ENCODE measurements at places on chromosomes 6 and 20.
A peak's percentile ranks its signal among the peaks of the same experiment; 100 is the strongest.

DNA sequence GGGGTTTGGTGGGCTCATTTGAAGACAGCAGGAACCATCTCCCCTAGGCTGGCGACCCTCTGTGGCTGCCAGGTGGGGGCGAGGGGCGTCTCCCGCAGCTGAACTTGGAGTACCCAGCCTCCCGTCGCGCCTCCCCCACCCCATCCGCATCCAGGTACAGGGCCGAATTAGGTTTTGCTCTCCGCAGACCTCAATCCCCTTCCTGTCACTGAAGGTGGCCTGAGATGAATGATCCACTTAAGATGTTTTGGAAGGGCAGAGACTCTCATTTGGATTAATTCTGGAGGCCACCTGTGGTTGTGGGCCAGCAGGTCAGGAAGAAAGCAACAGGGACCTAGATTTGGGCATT lies 493 bp downstream of the CD83 start:
- DNase-seq, result no peak

- no peak for DNase-seq
Observed at GRCh38 chr6:137919502-137919823, 52.4 kb downstream of the TNFAIP3 start.

DNA sequence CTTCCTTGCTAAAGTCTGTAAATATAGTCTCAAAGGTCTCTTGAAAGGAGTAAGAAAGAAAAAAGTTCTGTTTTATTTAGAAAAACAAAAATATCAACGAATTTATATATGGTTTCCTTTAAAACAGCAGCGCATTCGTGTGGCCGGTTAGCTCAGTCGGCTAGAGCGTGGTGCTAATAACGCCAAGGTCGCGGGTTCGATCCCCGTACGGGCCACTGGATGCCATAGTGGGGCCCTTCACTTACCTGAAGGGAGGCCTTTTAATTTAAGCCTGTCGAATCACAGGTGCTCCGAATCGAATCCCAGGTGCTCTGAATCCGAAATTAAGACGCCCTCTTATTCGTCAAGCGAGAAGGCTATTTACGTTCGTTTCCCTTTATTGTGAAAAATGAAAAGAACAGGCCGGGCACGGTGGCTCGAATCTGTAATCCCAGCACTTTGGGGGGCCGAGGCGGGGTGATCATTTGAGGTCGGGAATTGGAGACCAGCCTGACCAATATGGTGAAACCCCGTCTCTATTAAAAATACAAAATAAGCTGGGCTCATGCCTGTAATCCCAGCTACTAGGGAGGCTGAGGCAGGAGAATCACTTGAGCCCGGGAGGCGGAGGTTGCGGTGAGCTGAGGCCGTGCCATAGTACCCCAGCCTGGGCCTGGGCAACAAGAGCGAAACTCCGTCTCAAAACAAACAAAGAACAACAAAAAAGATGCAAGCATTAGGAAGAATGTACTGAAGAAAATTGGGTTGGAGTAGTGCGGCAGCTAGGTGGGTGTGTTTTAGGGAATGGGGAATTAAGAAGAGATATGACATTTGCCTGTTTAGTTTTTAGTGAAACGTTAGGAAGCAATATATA lies 195.8 kb upstream of the ZNF184 start:
- DNase-seq, result peak; percentile 66

DNA sequence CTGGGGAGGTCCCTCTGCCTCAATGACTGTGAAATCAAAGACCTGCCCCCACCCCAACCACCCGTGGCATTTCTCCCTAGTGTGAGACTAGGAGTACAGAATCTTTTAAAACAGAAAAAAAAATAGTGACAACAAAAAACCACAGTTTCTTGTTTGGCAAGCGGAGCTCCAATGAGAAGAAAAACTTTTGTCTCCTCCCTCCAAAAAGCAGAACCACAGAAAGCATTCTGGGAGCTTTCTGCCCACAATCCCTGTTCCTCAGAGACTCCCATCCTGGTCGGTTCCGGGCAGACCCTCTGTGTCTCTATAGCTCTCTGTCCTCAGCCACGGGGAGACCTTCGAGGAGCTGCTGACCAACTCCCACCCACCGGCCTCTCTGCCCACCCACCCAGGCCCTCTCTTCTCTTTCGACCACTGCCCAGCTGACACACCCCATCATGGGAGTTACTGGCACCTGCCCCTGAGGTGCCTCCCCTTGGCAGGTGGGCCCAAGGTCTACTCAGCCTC lies 4.9 kb downstream of the PREX1 start:
- no peak for DNase-seq

GRCh38 chr20:19958928-19959327 lies 58.2 kb upstream of the NAA20 start:
- no peak for DNase-seq

DNA sequence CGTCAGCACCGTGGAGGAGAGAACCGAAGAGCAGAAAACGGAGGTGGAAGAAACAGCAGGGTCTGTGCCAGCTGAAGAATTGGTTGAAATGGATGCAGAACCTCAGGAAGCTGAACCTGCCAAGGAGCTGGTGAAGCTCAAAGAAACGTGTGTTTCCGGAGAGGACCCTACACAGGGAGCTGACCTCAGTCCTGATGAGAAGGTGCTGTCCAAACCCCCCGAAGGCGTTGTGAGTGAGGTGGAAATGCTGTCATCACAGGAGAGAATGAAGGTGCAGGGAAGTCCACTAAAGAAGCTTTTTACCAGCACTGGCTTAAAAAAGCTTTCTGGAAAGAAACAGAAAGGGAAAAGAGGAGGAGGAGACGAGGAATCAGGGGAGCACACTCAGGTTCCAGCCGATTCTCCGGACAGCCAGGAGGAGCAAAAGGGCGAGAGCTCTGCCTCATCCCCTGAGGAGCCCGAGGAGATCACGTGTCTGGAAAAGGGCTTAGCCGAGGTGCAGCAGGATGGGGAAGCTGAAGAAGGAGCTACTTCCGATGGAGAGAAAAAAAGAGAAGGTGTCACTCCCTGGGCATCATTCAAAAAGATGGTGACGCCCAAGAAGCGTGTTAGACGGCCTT lies 41.6 kb downstream of the ZBTB2 start:
- no peak for DNase-seq

DNA sequence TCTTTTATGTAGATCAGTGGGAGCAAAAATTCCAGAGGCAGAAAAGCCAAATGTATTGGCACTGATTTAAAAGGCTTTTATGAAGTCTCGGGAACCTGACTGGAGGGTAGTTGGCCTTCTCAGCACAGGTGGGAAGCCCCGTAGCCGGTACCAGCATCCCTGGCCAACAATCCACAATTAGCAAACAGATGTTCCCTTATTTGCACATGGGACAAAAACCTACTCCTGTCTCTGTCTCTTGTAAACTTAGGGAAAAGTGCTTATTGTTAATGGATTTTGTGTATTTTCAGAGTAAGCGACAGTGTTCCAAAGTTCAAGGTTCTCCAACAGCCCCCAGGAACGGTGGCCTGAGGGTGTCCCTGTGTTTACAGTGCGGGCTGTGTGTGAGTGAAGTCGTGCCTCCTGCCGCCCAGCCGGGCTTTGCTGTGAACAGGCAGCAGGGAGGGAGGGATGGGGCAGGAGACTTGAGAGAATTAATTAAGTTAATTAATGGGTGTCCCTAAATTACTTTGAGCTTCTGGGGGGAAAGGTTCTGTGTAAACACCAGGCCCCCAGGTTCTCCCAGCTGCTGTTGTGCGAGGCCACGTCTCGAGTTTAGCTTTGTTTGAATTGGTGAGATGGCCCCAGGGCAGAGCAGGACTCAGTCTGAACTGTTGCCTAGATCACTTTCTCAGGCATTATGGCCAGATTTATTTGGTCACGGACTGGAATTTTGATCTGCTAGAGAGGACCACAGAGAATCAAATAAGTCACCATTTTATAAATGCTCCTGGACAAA lies 3.9 kb downstream of the SYNJ2 start:
- DNase-seq, result no peak

GRCh38 chr20:35856866-35857265 lies 85.1 kb downstream of the PHF20 start:
- no peak for DNase-seq

DNA sequence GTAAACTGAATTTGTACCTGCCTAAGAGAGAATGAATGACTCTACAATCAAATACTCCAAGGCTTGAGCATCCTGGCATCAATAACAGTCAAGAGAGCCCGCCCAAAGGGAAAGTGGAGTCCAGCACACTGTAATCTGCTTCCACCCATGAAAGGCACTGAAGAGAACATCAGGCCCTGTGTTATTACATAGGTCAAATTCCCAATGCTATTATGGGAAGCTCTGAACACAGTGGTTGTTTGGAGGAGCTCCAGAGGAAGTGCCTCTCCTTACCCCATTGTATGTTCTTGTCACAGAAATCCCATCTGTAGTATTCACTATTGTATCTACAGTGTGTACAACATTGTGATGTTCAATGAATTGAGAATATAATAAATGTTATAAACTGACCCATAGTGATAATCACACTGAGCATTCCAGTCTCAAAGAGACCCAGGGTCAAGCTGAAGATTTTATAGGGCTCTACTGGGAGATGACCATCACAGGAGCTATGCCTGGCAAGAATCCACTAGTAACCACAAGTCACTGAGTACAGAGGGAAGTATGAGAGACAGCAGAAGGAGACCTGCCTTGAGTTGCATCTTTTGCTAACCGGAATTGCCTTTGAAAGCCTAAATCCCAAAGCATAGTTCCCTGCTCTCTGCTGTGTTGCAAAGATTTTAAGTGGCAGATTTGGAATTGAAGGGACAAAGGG lies 446.7 kb downstream of the GJA1 start:
- no peak for DNase-seq

DNA sequence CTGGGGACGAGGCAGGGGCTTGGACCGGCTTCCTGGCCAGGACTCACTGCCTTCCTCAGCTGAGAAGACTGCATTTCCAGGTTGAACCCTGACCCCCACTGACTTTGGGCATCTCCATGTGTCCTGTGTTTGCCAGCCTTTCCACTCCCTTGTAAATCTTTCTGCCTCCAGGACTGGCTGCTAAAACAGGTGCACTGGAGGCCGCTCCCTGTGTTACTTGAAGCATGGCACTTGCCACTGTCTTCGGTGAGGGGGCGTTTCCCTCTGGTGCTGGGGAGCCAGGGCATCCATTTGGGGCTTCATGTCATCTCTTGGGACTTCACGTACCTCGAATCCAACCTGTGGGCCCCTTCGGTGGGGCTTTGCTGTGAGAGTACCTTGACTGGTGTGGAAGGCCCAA lies 6.7 kb upstream of the RBM38 start:
- DNase-seq, result no peak

- DNase-seq, result no peak
Observed at GRCh38 chr20:51637241-51637640, 94.7 kb upstream of the NFATC2 start.

GRCh38 chr6:2510316-2510715 lies 240.4 kb downstream of the MYLK4 start:
- no peak for DNase-seq

DNA sequence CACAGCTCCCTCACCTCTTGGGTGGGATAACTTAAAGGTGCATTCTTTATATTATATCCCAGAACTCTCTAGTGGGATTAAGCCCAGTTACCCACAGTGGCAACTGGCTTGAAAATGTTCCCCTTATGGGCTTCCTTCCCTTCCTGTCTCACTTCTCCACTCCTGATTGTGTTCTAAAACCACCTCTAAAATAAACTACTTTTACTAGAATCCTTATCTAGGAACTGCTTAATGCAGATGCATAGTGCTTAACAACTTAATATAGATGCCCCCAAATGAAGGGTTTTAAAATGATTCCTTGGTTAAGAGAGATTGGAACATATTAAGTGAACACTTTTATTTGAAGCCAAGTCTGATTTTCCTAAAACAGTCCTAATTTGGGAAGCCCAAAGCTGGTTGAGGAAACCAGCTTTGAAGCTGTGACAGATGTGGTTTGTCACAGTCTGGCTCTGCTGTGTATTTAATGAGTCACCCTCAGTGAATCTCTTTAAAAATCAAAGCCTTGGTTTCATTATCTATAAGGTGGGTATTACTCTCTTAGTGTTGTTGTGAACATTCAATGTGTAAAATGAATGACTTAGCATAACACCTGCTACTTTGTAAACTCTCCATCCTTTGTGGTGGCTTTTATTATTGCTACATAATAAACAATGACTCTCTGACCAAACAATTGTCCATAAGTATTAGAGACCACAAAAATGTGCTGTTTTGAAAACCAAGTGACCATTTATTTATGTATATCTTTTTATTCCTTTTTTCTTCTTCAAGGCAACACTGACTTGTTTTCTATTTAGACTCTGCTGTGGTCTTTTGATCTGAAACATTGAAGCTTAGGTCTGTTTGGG lies 24.4 kb downstream of the PLCB1 start:
- DNase-seq, result no peak

DNA sequence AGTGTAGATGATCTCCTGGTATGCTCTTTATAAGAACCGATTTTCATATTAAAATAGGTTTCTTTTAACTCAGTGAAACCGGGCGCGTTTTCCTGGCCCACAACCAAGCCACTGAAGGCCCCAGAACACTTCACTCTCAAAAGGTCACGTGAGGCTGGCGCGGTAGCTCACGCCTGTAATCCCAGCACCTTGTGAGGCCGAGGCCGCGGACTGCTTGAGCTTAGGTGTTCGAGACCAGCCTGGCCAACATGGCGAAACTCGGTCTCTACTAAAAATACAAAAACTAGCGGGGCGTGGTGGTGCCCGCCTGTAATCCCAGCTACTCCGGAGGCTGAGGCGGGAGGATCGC lies 402 bp upstream of the TAF8 start:
- no peak for DNase-seq

GRCh38 chr6:129598244-129599187 lies 111.5 kb downstream of the ARHGAP18 start:
- DNase-seq, result no peak

- no peak for DNase-seq
Observed at GRCh38 chr6:125984311-125984710, 2.0 kb upstream of the TRMT11 start.
